ENCODE measurements at places on chromosomes 13 and 19.

- no peak overlapping the region for H3K4me3 ChIP-seq
- H3K36me3 ChIP-seq = no peaks in the 10 kb centered on the region
- no peak for DNase-seq
- H3K27me3 ChIP-seq = no peaks in the 10 kb centered on the region
- H3K27ac ChIP-seq = no peak overlapping the region
- H3K4me1 ChIP-seq = no peaks in the 10 kb centered on the region
These were observed 49.4 kb upstream of the ARHGEF7 start for GRCh38 chr13:111065698-111066097.

DNA sequence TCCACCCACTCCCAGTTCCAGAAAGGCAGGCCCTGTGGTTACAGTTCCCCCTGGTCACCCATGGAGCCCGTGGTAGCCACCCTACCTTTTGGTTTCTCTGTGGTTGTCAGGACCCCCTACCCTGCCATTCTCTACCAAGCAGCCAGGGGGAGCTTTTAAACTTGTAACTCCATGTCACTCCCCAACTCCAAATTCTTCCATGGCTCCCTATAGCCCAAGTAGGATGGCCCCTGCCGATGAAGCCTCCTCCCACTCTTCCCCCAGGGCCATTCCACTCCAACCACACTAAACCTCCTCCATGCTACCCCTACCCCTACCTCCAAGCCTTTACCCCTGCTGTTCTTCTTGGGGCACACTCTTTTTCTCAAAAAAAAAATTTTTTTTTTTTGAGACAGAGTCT, 2.2 kb downstream of the S1PR2 start:
- no peaks in the 10 kb centered on the region for H3K27me3 ChIP-seq
- DNase-seq = no peak
- H3K4me1 ChIP-seq = peaks cover 9% of the 10 kb centered on the region
- peak overlapping the region; percentile 92 for H3K27ac ChIP-seq

DNA sequence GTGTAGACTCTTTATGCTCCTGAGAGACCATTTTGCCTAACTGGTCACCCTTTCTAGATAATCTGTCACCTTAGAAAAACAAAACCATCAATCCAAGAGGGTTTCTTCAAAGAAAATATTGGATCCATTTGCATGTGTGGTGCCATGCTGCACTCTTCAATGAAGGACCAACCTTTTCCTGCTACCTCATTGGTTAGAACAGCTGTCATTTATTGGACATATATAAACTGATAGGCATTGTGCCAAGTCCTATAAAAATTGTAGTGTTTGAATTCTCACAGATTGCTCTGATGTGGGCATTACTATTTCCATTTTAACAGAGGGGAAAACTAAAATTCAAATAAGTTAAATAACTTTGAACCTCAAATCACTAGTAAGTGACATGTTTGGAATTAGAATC, 333.2 kb downstream of the MYO16 start:
- H3K27ac ChIP-seq = no peak overlapping the region
- H3K36me3 ChIP-seq = no peaks in the 10 kb centered on the region
- no peaks in the 10 kb centered on the region for H3K27me3 ChIP-seq
- no peak overlapping the region for H3K4me3 ChIP-seq
- H3K4me1 ChIP-seq = no peaks in the 10 kb centered on the region

GRCh38 chr13:48158915-48159314, 64.0 kb upstream of the MED4 start:
- DNase-seq = no peak
- H3K4me3 ChIP-seq = no peak overlapping the region
- H3K4me1 ChIP-seq = no peaks in the 10 kb centered on the region
- no peaks in the 10 kb centered on the region for H3K36me3 ChIP-seq
- no peaks in the 10 kb centered on the region for H3K27me3 ChIP-seq

GRCh38 chr19:16628984-16629691, 1.1 kb upstream of the MED26 start:
- no peak for DNase-seq
- H3K36me3 ChIP-seq = no peaks in the 10 kb centered on the region
- no peaks in the 10 kb centered on the region for H3K27me3 ChIP-seq
- H3K27ac ChIP-seq = peak overlapping the region; percentile 95

DNA sequence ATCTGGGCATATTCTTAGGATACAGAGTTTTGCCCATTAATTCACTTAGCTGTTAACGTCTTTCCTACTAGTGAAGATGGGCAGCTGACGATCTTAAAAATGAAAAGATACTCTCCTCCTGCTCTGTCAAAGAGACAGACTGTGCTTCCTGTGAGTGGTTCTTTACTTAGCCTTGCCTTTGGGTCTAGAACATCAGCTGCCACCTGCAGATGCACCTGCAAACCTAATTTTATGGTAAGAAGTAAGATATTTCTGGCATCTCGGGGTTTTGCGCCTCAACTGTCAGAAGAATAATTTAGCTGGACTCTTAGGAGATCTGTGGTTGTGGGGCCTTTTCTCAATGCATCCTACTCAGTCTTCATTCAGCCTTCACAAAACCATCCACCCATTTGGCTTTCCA, 36.2 kb downstream of the TRPC4 start:
- H3K27me3 ChIP-seq = no peaks in the 10 kb centered on the region
- no peak overlapping the region for H3K4me3 ChIP-seq
- no peak for DNase-seq
- H3K27ac ChIP-seq = no peak overlapping the region
- no peaks in the 10 kb centered on the region for H3K36me3 ChIP-seq

DNA sequence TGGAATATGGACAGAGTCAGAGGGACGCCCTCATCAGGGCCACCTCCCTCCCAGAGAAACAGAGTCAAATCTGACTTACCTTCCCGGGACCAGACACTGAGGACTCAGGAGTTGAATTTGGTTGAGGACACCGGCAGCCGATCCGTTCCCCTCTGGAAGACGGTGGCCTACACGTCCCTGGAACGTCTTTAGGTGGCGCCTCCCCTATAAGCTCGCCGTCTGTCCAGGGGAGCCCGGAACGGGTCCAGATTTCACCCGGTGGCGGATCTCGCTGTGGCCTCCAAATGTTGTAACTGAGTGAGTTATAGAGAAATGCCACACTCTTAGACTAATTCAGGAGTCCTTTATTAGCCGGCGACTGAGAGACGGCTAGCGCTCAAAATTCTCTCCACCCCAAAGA, 9.0 kb downstream of the TNFSF14 start:
- no peaks in the 10 kb centered on the region for H3K36me3 ChIP-seq
- no peak overlapping the region for H3K27ac ChIP-seq
- no peaks in the 10 kb centered on the region for H3K4me1 ChIP-seq

DNA sequence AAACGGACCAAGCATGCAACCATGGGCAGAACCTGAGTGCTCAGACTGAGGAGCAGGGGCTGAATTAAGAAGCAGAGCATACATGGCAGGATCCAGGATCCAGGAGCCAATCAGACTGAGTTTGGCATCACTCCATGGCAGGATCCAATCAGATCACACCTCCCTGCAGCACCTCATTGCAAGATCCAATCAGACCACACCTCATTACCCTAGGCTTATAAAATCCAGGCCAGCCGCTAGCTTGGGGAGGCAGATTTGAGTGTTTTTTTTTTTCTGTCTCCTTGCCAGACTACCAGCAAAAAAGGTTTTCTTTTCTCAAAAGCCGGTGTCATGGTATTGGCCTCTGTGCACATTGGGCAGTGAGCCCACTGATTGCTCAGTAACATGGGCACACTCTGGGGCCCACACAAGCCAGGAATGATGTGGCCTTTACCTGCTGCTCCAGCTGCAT, 127.9 kb upstream of the GJB6 start:
- no peaks in the 10 kb centered on the region for H3K36me3 ChIP-seq
- H3K4me1 ChIP-seq = no peaks in the 10 kb centered on the region
- H3K27me3 ChIP-seq = no peaks in the 10 kb centered on the region
- no peak overlapping the region for H3K27ac ChIP-seq
- DNase-seq = no peak
- no peak overlapping the region for H3K4me3 ChIP-seq

- no peaks in the 10 kb centered on the region for H3K4me1 ChIP-seq
- no peaks in the 10 kb centered on the region for H3K36me3 ChIP-seq
- H3K4me3 ChIP-seq = no peak overlapping the region
These were observed 2.3 kb upstream of the FFAR3 start for GRCh38 chr19:35355791-35356460.

DNA sequence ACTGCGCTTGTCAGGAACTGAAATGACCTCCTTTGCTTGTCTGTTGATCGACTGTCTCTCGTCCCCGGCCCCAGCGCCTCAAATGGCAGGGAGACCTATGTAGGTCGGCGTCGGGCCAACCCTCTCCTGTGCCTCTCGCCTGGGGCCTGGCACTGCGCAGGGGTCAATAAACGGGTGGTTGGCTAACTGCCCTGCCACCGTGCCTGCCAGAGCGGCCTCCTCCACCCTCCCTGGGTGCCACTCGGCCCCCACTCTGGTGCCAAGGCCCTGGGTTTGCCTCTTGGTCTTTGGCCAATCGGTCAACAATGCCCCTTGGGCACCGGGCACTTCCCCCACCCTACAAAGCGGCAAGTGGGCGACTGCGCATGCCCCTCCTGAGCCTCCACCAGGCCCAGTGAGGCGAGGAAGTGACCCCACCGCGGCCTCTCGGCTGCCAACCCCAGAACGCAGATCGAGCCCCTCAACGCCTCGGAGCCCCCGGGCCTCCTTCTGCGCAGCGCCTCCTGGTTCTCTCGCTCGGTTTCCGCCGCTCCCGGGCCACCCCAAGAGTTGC, 1.1 kb downstream of the KEAP1 start:
- peak; percentile 76 for DNase-seq
- H3K36me3 ChIP-seq = no peaks in the 10 kb centered on the region
- peak overlapping the region; percentile 97 for H3K27ac ChIP-seq
- peaks cover 4% of the 10 kb centered on the region for H3K4me1 ChIP-seq
- H3K27me3 ChIP-seq = no peaks in the 10 kb centered on the region
- peak overlapping the region; percentile 87 for H3K4me3 ChIP-seq

DNA sequence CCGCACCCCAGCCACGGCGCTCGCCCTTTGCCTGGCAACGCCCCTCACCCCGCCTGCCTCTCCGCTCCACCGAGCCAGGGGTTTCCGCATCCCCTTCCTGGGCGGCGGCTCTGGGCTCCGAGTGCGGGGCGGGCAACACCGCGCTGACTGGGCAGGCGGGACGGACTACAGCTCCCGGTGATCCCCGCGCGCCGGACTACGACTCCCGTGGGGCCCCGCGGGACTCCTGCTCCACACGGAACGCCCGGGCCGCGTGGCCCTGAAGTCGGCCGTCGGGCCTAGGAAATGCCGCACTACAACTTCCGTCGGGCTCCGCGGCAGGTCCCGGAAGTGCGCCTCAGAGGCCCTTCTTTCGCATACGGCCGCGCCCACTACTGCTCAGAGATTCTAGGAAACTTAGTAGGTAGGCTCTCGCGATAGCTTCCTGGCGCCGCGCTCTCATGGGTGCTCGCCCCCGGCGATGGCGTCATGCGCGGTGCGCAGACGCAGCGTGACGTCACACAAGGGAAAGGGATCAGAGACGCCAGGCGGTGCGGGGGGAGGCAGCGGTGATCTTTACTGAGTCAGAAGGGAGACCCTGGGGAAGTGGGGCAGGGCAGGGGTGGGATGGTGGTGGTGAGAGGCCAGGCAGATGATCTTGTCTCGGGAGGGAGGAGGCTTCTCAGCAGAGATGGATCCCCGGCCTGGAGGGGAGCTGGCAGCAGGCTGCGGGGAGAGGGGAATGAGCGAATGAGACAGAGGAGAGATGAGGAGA, at the start of gene JOSD2:
TSS of gene JOSD2 (minus strand) at position 123 of the 754 bp plus-strand sequence. CDS start 760 bp downstream, outside the sequence.
- no peaks in the 10 kb centered on the region for H3K36me3 ChIP-seq
- peaks cover 7% of the 10 kb centered on the region for H3K4me1 ChIP-seq
- peak within 1 kb of the TSS; percentile 76 for H3K4me3 ChIP-seq
- H3K27ac ChIP-seq = peak within 1 kb of the TSS; percentile 89

DNA sequence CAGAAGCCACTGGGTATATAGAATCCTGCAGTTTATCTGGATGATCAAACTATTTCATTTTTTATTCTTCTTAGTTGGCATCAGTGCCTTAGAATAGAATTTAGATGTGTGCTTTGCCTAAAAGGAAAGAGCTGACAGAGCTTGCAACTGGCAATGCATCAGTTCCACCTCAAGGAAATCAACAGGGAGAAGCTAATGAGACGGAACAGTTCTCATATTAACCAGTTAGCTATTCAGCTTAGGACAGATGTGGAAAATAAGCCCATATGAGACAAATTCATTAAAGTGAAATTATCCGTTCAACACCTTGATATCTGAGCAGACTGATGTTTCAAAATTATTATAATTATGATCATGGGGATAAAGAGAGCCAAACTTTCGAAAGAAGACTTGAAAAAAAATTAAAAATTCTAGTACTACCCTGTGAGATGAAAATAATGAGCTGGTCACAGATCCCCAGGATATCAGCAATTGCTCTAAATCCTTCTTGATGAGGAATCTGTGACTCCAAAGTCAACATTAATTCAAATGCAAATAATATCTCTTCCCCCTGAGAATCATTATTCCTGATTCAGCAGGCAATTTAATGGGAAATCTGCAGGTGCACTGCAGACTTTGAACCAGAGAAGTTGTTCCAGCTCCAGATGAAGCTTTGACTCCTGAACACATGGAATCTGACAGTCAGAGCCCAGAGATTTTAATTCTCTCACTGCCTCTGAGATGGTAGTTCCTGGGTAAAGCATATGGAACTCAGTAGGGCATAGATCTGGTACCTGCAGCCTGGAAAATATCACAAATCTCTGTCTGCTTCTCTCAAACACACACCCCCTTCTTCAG, 486.8 kb downstream of the FOXO1 start:
- no peaks in the 10 kb centered on the region for H3K36me3 ChIP-seq
- no peak overlapping the region for H3K27ac ChIP-seq
- H3K4me3 ChIP-seq = no peak overlapping the region
- no peak for DNase-seq

DNA sequence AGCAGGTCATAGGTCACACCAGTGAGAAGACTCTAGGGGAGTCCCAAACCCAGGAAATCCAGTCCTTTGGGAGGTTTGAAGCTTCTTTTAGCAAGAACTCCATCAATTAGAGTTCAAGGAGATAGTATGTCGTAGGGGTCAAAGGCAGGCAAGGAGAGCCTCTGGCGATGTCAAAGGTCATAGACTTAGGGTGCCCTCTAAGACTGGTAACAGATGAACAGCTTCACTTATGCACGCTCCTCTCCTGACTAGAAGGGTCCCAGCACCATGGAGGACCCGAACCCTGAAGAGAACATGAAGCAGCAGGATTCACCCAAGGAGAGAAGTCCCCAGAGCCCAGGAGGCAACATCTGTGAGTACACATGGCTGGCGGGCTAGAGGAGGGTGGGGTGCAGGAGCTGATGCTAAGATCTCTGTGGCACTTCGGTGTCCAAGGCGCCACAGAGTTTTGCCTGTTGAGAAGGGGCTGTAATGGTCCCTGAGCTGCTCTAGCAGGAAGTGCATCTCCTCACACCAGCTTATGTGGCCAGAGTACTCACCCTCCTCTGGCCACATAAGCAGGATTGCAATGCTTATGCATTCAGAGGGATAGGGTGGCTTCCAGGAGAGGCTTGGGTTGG, 557 bp downstream of the ZNF576 start:
- H3K36me3 ChIP-seq = peaks cover 6% of the 10 kb centered on the region
- peaks cover 13% of the 10 kb centered on the region for H3K4me1 ChIP-seq
- DNase-seq = no peak
- H3K4me3 ChIP-seq = peak overlapping the region; percentile 71
- peak overlapping the region; percentile 98 for H3K27ac ChIP-seq

Measured in breast epithelium (tissue), 4 donors.